Activated CD8-positive, alpha-beta memory T cell treated with anti-CD3 and anti-CD28 coated beads, Interleukin-2, amount 50 U/mL, for 4 hours (primary cell): ENCODE measurements at places on chromosomes 1 and 21.

- no peak for DNase-seq
These were observed 1.3 kb downstream of the C8B start for GRCh38 chr1:56964349-56965017.

- peak; percentile 30 for DNase-seq
These were observed 729 bp upstream of the CDCA8 start for GRCh38 chr1:37691497-37692077.

GRCh38 chr21:29176471-29177120 lies 46.2 kb downstream of the MAP3K7CL start:
- no peak for DNase-seq

GRCh38 chr21:39633770-39634181 lies 21.0 kb downstream of the B3GALT5 start:
- no peak for DNase-seq

- no peak for DNase-seq
These were observed 145.2 kb upstream of the ETS2 start for GRCh38 chr21:38660333-38661196.

DNA sequence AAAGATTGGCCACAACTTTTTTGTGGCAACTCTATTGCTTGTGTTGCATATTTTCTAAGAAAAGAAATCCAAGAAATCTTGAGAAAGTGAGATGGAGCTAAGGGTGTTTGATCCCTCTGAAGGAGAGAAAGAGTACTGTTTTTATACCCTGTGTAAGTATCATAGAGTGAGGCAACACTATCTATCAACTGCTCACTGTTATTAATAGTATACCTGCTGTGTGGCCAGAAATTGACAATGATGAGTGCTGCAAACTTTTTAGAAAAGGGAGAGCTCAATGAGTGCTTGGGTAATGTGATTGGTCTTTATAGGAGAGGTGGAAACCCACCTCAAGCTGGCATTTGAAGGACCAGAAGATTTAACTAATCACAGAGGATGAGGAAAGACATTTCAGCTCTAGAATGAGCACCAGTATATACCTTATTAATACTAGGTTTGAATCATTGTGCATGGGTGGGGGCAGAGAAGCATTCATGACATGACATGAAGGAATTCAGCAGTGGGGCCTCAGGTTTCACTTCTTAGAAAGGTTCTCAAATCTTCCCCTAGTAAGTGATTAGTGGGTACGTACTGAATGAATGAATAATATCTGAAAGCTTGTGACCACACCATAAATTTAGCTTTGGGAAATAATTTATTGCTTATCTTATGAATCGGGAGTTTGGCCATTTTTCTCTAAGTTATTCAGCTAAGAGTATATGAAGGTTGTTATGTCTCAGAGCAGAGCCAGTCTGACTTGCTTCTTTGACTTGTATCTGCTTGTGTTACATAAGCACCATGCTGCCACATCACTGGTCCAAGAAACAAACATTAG lies 169.2 kb upstream of the SGIP1 start:
- DNase-seq, result no peak

GRCh38 chr1:216057063-216057462 lies 366.2 kb downstream of the USH2A start:
- DNase-seq, result no peak

GRCh38 chr1:154104433-154105082 lies 50.3 kb downstream of the NUP210L start:
- DNase-seq, result no peak

DNA sequence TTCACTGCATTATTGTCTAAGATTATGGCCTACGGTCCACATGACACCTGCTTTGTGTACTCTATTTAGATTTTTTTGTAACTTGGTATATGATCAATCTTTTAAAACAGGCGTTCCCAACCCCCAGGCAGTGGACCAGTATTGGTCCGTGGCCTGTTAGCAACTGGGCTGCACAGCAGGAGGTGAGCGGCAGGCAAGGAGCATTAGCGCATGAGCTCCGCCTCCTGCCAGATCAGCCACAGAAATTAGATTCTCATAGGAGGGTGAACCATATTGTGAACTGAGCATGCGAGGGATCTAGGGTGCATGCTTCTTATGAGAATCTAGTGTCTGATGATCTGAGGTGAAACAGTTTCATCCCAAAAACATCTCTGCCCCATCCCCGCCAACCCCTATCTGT lies 228.4 kb upstream of the NR5A2 start:
- DNase-seq, result no peak

GRCh38 chr21:39561140-39561539 lies 51.6 kb upstream of the B3GALT5 start:
- DNase-seq, result no peak

GRCh38 chr1:1625404-1625775 lies 6.6 kb upstream of the MMP23B start:
- DNase-seq, result no peak

GRCh38 chr1:21614419-21615115 lies 54.6 kb downstream of the RAP1GAP start:
- DNase-seq, result no peak

DNA sequence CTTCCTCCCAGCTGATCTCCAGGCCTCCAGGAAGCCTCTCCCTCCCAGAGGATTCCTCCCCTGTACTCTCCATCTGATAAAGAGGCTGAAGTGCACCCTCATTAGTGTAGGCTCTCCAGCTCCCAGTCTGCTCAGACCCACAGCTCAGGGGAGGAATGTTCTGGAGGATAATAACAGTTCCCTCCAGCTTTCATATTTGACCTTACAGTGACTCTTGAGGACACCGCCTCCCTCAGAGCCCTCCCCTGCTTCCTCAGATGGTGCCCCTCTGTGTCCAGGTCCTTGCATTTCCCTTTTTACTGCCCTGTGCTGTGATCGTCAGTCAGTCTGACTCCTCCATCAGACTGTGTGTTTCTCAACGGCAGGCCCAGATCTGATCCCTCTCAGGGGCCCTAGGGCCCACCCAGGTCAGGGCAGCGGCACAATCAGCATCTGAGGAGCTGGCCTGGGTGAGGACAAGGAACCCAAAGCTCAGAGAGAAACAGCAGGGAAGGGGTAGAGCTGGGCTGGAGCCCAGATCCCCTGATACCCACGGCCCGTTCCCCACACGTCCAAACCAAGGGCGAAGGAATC lies 1.1 kb upstream of the SHISAL2A start:
- DNase-seq, result no peak

DNA sequence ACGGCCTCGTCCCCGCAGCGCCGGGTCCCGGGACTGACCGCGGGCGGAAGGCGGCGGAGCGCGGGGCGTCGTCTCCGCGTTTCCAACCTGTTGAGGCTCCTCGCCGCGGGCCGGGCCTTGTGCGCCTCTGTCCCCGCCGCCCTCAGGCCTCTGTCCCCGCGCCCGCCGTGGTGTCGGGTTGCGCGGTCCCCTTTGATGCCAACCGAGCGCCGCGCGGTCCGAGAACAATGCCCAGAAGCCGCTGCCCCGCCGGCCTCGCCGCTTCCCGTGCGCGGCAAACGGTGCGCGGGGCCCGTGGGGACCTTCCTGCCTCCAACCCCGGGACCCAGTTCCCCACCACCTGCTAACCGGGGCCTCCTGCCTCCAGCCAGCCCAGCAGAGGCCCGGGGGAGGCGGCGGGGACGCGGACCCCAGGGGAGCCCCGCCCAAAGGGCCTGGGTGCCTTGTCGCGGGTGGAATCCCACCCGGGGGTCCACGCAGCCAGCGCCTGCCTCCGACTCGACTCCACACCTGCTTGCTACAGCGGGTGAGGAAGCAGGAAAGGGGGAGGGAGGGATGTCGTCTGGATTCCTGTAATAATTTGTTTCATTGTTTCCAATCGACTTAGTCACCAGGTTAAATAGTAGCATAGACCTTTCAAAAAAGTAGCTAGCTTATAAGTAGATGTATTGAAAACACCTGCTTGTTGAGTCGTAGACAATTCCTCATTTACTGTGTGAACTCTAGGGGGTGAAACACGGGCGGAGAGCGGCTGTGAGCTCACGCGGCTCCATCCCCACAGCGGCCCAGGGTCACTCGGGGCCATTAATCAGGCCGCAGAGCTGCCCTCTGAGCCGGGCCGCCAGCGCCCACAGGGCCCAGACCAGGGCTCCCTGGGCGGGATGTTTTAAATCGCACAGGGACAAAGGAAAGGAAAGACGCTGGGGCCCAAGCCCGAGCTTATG lies 1.1 kb downstream of the COL18A1 start:
- DNase-seq, result no peak

- no peak for DNase-seq
These were observed 231.7 kb upstream of the B3GALT2 start for GRCh38 chr1:193417945-193418744.

DNA sequence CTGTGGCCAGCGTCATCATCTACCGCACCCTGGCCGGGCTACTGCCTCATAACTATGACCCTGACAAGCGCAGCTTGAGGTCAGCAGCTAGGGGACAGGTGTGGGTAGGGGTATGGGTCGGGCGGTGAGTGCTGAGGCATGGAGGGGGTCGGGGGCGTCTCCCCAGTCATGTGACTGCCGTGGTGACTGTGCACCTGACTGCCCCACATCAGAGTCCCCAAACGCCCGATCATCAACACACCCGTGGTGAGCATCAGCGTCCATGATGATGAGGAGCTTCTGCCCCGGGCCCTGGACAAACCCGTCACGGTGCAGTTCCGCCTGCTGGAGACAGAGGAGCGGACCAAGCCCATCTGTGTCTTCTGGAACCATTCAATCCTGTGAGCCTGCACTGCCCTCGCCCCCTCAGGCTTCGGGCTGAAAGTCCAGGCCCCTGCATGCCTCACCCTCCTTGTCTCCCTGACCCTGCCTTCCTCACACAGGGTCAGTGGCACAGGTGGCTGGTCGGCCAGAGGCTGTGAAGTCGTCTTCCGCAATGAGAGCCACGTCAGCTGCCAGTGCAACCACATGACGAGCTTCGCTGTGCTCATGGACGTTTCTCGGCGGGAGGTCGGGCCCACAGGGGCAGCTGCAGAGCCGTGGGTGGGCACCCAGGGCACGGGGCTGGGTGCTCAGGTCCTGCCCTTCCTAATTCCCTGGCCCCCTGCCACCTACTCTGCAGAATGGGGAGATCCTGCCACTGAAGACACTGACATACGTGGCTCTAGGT lies 13.5 kb downstream of the PSRC1 start:
- no peak for DNase-seq

DNA sequence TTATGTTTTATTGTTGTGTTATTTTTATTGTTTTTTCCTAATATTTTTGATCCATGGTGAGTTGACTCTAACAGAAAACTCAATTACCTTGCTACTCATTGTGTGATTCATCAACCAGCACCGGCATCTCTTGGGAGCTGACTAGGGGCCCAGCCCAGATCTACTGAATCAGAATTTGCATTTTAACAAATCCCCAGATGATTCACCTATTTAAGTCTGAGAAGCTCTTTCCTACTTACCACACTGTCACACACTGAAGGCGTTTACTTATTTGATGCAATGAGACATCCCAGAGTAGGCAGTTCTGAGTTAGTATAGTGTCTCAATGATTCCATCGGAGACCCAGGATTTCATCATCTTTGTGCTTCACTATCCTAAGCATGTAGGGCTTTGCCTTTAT lies 416.6 kb downstream of the RWDD3 start:
- no peak for DNase-seq

DNA sequence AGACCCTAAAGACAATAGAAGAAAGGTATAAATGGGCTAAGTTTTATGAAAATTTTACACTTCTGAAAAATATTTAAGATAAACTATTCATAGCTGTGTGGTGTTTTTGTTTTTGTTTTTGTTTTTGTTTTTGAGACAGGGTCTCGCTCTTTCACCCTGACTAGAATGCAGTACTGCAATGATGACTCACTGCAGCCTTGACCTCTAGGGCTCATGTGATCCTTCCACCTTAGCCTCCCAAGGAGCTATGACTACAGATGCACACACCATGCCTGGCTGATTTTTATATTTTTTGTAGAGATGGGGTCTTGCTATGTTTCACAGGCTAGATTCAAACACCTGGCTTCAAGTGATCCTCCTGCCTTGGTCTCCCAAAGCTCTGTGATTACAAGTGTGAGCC lies 66.6 kb downstream of the PUM1 start:
- no peak for DNase-seq

- DNase-seq, result no peak
These were observed 61.9 kb downstream of the WNT9A start for GRCh38 chr1:227885648-227886502.

- DNase-seq, result no peak
These were observed 466 bp downstream of the PEX10 start for GRCh38 chr1:2411801-2412394.

GRCh38 chr1:215543806-215544205 lies 23.3 kb upstream of the KCTD3 start:
- no peak for DNase-seq

- no peak for DNase-seq
These were observed 278.4 kb downstream of the PTPRC start for GRCh38 chr1:198917226-198917625.

GRCh38 chr1:242245255-242245654 lies 246.4 kb upstream of the MAP1LC3C start:
- no peak for DNase-seq

DNA sequence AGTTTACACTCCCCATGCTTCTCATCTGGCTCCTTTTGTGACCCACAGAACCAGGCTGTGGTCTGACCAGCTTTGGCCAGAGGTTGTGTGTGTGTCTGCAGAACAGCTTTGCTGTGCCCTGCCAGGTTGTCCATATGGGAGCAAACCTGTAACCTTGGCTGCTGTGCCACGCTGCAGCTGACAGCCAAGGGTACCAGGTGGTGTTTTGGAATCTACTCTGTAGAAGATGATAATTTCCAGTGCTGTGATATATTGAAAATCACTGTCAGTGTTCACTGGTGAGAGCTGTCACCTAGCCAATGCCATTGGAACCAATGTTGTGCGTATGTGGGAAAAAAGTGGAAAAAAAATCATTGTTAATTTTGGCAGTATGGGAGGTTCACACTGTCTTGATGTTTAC lies 18.2 kb downstream of the CENPF start:
- no peak for DNase-seq

DNA sequence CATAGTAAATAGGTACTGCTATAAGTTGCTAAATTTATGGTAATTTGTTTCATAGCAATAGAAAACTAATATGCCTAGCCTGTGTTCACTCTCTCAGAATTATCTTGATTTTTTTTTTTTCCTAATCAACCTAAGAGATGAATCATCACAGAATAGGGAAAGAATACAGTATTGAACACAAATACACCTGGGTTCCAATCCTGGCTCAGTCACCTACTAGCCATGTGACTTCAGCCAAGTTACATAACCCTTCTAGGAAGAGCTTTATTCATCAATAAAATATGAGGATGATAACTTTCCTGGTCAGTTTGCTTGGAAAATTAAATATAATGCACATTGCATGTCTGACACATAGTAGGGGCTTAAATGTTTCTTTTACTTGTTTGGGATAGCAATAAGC lies 279.5 kb downstream of the FOXD2 start:
- DNase-seq, result no peak

- DNase-seq, result no peak
These were observed 7.8 kb downstream of the ABCD3 start for GRCh38 chr1:94425821-94426484.

DNA sequence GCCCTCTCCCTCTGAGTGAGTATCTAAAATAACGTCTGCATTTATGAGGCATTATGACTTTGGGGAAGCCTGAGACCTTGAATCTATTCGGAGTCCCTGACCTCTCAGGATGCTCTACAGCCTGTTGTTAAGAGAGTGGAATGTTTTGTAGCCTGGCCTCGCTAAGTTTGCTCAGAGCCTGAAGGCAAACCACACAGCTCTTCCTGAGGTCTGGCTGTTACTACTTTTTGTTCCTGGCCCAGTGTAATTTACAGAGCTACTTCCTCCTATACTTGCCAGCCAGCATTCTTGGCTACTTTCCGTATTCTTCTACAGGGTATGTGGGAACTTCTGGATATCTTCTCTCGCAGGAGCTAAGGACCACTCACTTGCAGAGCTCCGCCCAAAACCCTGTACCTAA lies 3.6 kb upstream of the ZMYM4 start:
- no peak for DNase-seq
